ENCODE measurements at places on chromosomes 13 and 19. TPM values are rescaled to one million over a fixed set of nuclear protein-coding genes. Genes with fewer than 3 reads are reported as not detected.

DNA sequence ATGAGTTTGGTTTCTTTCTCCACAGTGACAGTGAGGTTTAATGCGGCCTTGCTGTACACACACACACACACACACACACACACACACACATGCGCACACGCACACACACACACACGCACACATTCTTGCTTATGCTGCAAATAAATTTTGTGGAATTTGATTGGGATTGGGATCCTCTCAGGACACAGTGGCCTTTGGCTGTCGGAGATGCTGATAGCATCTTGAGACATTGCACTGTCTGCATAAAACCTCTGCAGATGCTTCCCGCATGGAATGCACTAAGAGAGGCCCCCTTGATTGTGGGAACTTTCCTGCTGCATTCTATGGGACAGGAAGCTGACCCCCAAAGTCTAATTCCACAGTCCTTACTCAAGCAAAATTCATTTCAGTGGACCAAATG is 145.6 kb downstream of the FLT1 start:
- DNase-seq = no peak

DNA sequence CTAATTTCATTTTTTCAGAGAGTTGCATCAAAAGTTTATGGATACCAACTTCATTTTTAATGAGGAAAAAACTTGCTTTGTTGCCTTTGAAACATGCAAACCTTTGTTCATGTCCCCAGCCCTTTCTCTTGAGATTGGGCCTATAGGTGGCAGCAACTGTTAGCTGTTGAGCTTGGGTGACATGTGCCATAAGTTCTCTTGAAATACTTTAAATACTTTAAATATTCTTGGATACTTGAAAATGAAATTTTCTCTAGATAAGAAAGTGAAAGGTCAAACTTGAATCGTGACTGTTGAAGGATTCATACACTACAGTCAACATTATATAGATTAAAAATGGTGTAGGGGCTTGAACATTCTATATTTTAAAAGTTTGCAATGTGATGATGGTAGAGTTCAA is 294.9 kb downstream of the NDFIP2 start:
- DNase-seq = no peak

DNA sequence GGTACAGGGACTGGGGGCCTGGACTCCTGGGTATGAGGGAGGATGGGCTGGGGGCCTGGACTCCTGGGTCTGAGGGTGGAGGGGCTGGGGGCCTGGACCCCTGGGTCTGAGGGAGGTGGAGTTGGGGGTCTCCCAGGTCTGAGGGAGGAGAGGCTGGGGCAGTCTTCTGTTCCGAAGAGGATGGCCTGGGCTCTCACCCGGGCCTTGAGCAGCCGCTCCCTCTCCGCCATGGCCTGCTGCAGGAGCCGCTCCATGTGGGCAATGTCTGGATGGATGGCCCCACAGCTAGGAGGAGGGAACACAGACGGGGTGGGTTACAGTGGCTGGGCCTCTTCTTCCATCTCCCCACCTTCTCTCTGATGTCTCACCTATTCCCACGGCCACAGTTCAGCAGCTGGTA is 18.1 kb downstream of the PHLDB3 start:
- DNase-seq = no peak

- DNase-seq = no peak
Measured at GRCh38 chr13:58051807-58052375, 420.3 kb downstream of the PCDH17 start.

GRCh38 chr13:66462187-66462586 is 767.9 kb downstream of the PCDH9 start:
- no peak for DNase-seq

GRCh38 chr13:53788286-53788685 is 759.7 kb downstream of the OLFM4 start:
- DNase-seq = no peak

DNA sequence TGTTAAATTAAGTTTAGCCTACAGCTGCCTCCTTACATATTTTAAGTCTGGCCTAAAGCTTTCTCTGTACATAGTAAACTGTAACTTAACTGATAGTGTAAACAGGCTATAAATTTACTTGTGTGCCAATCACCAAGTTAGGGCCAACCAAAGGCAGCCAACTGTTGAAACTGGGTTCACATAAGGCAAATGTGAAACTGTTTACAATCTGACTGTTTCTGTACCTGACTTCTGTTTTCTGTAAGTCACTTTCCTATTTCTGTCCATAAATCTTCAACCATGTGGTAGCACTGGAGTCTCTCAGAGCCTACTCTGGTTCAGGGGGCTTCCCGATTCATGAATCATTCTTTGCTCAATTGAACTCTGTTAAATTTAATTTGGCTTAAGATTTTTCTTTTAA is 103.1 kb downstream of the RAP2A start:
- no peak for DNase-seq

GRCh38 chr13:35836446-35836845 is 294.7 kb downstream of the DCLK1 start:
- no peak for DNase-seq

DNA sequence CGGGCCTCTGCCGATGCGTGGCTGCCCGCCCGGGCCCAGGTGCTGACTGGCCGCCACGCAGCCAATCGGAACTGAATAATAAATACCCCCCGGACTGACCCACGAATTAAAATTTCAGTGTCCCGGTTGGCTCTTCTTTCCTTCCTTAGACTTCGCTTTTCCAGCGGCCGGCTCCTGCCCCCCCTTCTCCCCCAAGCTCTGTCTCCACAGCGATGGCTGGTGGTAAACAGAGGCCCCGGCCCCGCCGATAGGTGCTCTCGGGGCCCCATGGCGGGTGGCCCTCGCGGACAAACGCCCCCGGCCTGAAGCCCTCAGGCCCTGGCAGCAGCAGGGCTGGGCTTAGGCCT is 2.6 kb downstream of the ZBTB7A start:
- DNase-seq = no peak

- DNase-seq = no peak
Measured at GRCh38 chr13:101416181-101417042, at the start of gene NALCN. TSS of gene NALCN (minus strand) at chr13:101416508. CDS start at chr13:101399126, 17,382 bp downstream.

DNA sequence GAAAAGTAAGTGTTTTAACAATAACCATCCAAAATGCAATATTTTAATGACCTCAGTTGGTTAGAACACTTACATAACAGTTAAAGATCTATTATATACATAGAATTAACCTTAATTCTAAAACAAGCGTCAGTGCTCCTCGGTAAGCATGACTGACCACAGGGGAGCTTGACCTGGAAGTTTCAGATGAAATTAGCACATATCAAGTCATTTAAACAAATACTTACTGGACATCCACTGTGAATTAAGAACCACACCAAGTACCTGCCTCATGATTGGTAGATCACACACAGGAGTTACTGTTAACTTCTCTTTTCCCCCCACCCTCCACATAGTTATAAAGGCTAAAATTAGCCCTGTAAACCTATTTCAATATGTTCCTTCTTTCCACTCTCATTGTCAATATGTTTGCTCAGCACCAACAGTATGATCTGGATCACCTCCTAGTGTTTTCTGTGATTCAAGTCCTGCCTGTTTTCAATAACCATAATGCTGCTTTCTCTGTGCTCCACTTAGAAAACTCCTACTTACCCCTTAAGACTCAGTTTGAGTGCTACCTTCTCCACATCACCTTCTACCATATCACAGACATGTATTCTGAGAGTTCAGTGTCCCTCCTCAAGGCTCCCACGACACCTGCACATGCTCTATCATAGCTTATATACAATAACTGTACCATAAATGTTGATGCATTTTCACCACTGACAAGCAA is 209.0 kb downstream of the VWA8 start:
- no peak for DNase-seq

DNA sequence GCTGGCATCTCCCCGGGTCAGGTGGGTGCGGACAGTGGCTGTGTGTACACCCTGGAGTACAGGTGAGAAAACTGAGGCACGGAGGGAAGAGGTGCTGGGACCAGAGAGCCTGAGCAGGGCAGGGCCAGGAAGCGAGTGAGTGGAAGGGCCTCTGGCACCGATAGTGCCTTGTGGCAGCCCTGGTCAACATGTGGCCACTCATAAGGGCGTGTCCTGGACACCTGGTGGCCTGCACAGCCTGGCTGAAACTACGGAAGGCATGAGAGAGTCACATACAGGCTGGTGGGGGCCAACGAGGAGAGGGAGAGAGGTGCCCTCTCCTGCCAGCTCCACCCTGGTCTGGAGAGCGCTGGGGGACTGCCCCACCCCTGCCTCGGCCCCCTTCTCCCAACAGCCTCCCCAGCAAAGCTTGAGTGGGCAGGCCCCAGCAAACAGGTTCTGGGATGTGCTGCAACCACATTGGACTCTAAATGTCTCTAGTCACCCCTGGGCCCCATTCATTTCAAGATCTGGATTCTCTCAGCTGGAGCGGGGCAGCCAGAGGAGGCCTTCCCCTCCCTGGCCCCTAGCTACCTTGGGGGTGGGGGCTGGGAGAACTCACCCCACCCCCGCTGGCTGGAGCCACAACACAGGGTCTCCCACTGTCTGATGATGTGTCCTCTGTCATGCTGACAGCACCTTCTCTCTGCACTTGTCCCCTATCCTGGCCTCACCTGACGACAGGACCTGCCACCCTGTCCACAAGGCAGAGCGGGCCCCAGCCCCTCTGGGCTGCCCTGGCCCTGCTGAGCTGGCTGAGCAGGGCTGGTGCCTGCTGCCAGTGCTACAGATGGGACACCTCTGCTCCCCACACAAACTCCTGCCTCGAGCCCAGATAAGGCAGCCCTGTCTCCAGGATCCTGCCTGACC is 5.8 kb downstream of the CBARP start:
- no peak for DNase-seq

- DNase-seq = no peak
Measured at GRCh38 chr19:55179606-55180484, at the start of gene SYT5. TSS of gene SYT5 (minus strand) at chr19:55180289. CDS start at chr19:55179041, 1,248 bp downstream.

- DNase-seq = no peak
Measured at GRCh38 chr19:46717716-46718143, 816 bp upstream of the PRKD2 start.

GRCh38 chr13:31781064-31781463 is 41.7 kb downstream of the RXFP2 start:
- no peak for DNase-seq

- DNase-seq = no peak
Measured at GRCh38 chr13:110047496-110047895, 259.5 kb downstream of the COL4A1 start.

DNA sequence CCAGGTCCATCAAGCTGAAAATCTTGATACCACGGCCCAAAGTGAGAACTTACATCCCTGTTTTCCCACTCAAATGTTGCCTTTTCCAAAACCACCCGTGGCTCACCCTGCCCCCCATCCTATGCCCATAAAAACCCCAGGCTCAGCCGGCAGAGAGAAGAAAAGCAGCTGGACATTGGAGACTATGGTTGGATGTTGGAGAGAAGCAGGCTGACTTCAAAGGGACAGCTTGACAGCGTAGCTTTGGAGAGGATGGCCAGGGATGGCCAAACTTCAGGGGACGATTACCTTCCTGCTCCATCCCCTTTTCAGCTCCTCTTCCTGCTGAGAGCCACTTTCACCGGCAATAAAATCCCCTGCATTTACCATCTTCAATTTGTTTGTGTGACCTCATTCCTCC is 3.5 kb upstream of the ZNF792 start:
- no peak for DNase-seq

DNA sequence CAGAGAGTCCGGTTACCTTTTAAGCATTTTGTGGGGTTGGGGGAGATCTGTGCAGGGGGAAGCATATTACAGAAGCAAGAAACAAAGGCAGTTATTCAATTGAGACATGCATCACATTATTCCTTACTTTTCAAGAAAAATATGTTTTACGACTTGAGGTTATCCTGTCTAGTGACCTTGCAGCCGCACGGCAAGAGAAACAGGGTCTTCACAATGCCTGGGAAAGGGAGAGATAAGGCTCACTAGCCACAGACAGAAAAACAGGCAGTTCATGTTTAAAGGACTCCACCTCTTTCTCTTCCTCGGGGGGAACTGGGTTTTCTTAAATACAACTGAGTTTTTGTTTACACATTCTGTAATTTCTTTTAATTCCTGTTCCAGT is 536 bp upstream of the NCR1 start:
- no peak for DNase-seq

- no peak for DNase-seq
Measured at GRCh38 chr13:112067116-112067741, at the start of gene SOX1. TSS of gene SOX1 (plus strand) at chr13:112067149. CDS start at chr13:112067659, 510 bp downstream.

The SPRED3 gene
- 0.16 TPM for total RNA-seq

The CCDC122 gene
- 50.9 TPM for total RNA-seq

The ATP4A gene
- not detected for total RNA-seq

The CEACAM4 gene
- total RNA-seq = 1.8 TPM

The ERICH6B gene
- not detected for total RNA-seq

The IZUMO1 gene
- total RNA-seq = not detected

The PLK5 gene
- total RNA-seq = not detected

The RASL11A gene
- total RNA-seq = 39.3 TPM

The ZSCAN4 gene
- not detected for total RNA-seq

The ANGPTL4 gene
- total RNA-seq = 90.9 TPM
